ENCODE measurements at places on chromosomes 7 and 10.

DNA sequence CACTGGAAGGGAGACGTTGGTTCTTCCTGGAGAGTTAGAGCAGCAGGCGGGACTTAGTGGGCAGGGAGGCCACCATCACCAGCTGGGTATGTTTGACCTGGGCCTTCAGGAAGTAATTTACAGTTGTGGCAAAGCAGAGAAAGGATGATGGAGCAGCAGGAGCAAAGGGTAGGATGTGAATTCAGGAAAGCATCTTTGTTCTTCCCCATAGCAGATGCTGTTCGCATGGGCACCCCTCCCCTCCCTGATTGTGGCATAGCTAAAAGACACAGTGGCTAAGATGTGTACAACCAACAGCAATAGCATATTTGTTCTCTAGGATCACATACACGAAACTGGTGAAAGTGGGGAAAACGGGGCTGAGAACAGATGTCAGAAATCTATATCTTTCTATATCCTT lies 56.3 kb upstream of the ITPRID1 start:
- DNase-seq = no peak

DNA sequence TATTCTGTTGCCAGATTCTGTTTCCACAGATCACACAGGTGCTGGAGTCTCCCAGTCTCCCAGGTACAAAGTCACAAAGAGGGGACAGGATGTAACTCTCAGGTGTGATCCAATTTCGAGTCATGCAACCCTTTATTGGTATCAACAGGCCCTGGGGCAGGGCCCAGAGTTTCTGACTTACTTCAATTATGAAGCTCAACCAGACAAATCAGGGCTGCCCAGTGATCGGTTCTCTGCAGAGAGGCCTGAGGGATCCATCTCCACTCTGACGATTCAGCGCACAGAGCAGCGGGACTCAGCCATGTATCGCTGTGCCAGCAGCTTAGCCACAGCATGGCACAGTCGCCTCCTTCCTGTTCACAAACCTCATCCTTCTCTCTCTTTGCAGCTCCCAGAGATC lies 237.5 kb upstream of the PRSS1 start:
- DNase-seq = no peak

GRCh38 chr7:50349963-50350944 lies 45.7 kb downstream of the IKZF1 start:
- DNase-seq = no peak

GRCh38 chr10:133613699-133614098 lies 12.9 kb downstream of the FRG2B start:
- no peak for DNase-seq

- DNase-seq = peak; percentile 80
These were observed at the start of gene NKX2-3 for GRCh38 chr10:99532687-99533495. TSS of gene NKX2-3 (plus strand) at chr10:99532942. CDS start at chr10:99533132, 190 bp downstream.

- DNase-seq = no peak
These were observed 203.4 kb upstream of the GPR26 start for GRCh38 chr10:123462756-123463155.

Data from femur (tissue), 1 donor.